Activated naive CD4-positive, alpha-beta T cell treated with anti-CD3 and anti-CD28 coated beads, Interleukin-2, amount 10 ng/mL, durations not matched to agents 7 days and 5 days (primary cell): ENCODE measurements at places on chromosomes 16 and 17.
A peak's percentile ranks its signal among the peaks of the same experiment; 100 is the strongest.

- H3K36me3 ChIP-seq: no peaks in the 10 kb centered on the region
- H3K4me3 ChIP-seq: no peak overlapping the region
- H3K4me1 ChIP-seq: no peaks in the 10 kb centered on the region
- peaks cover 19% of the 10 kb centered on the region for H3K27me3 ChIP-seq
Observed at GRCh38 chr16:50015631-50016030, 9.4 kb upstream of the CNEP1R1 start.

DNA sequence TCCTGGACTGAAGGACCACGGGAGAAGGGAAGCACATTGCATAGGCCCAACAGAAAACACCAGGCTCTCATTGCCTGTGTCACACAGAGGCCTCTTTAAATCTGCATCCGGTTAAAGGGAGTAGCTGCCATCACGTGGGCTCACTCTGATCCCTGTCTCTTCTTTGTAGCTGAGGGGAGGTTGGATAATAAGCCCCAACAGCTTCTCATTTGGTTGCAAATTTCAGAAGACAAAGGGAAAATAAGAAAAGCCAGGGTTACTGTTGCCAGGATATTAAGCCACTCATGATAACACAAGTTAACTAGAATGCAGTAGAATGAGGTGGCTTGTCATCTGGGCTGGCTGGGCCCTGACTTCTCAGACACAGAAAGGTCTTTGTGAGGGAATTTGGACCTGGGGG lies 325.1 kb upstream of the ERCC4 start:
- H3K27ac ChIP-seq: no peak overlapping the region
- H3K4me1 ChIP-seq: no peaks in the 10 kb centered on the region
- no peaks in the 10 kb centered on the region for H3K27me3 ChIP-seq

- DNase-seq: no peak
- no peak overlapping the region for H3K27ac ChIP-seq
- no peaks in the 10 kb centered on the region for H3K36me3 ChIP-seq
- peaks cover 70% of the 10 kb centered on the region for H3K27me3 ChIP-seq
- H3K4me3 ChIP-seq: no peak overlapping the region
Observed at GRCh38 chr17:19270347-19270703, 33.2 kb downstream of the EPN2 start.

GRCh38 chr16:49469311-49469670 lies 95.7 kb downstream of the C16orf78 start:
- H3K27me3 ChIP-seq: peaks cover 32% of the 10 kb centered on the region
- H3K36me3 ChIP-seq: no peaks in the 10 kb centered on the region
- DNase-seq: no peak
- H3K4me3 ChIP-seq: no peak overlapping the region

GRCh38 chr17:36002631-36003030 lies 1.3 kb upstream of the CCL15 start:
- H3K27me3 ChIP-seq: peaks cover 27% of the 10 kb centered on the region
- DNase-seq: no peak
- no peaks in the 10 kb centered on the region for H3K4me1 ChIP-seq
- H3K27ac ChIP-seq: no peak overlapping the region
- H3K4me3 ChIP-seq: no peak overlapping the region

- peaks cover 11% of the 10 kb centered on the region for H3K36me3 ChIP-seq
- no peak overlapping the region for H3K27ac ChIP-seq
- peaks cover 41% of the 10 kb centered on the region for H3K27me3 ChIP-seq
- peaks cover 7% of the 10 kb centered on the region for H3K4me1 ChIP-seq
- no peak overlapping the region for H3K4me3 ChIP-seq
Observed at GRCh38 chr17:39576187-39576586, 31.5 kb downstream of the NEUROD2 start.

DNA sequence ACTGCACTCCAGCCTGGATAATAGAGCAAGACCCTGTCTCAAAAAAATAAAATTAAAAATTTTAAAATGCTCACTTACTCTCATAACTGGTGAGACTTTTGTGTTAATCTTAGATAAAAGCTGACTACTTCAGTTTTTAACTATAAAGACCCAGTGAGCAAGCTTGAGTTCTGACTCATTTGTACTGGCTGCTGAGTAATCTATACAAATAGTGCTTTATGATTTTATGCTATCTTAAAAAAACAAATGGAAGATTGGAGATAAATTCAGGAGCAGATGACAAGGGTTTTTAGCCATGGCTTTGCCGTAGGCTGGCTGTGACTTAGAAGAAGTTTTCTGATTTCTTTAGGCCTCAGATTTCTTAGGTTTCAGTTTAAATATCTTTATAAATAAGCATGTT lies 30.5 kb downstream of the SNTB2 start:
- H3K36me3 ChIP-seq: no peaks in the 10 kb centered on the region
- no peak overlapping the region for H3K4me3 ChIP-seq
- no peaks in the 10 kb centered on the region for H3K4me1 ChIP-seq
- H3K27ac ChIP-seq: no peak overlapping the region

GRCh38 chr16:15552507-15552906 lies 90.4 kb downstream of the MARF1 start:
- H3K4me1 ChIP-seq: no peaks in the 10 kb centered on the region
- no peaks in the 10 kb centered on the region for H3K27me3 ChIP-seq
- DNase-seq: no peak
- no peak overlapping the region for H3K4me3 ChIP-seq
- H3K36me3 ChIP-seq: no peaks in the 10 kb centered on the region
- H3K27ac ChIP-seq: no peak overlapping the region

DNA sequence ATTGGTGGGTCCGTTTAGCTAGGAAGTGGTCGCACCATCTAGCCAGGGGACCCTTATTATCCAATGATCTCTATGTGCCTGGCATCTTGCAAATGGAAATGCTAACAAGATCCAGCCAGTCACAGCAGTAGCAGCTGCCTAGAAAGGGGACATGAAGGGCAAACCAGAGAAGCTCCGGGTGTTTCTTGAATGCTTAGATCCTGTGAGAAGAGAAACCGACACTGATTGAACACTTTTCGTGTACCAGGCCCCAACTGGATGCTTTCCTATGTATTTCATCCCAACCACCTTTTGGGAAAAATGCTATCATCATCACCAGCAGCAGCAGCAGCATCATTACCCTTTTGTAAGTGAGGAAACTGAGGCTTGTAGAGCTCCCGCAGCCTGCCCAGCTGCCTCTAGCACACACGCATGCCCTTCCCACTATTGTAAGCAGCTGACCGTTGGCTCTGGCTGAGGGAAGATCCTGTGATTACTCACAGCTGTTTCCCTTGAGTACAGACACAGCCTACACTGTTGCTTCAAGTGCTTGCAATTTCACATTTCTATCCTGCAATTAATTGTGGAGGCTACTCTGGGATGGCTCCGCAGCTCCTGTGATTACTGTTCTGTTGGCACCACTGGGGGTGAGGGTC lies 180.7 kb upstream of the CACNG5 start:
- peaks cover 19% of the 10 kb centered on the region for H3K4me1 ChIP-seq
- no peak overlapping the region for H3K27ac ChIP-seq
- no peaks in the 10 kb centered on the region for H3K27me3 ChIP-seq
- H3K4me3 ChIP-seq: no peak overlapping the region
- H3K36me3 ChIP-seq: peaks cover 80% of the 10 kb centered on the region
- no peak for DNase-seq

DNA sequence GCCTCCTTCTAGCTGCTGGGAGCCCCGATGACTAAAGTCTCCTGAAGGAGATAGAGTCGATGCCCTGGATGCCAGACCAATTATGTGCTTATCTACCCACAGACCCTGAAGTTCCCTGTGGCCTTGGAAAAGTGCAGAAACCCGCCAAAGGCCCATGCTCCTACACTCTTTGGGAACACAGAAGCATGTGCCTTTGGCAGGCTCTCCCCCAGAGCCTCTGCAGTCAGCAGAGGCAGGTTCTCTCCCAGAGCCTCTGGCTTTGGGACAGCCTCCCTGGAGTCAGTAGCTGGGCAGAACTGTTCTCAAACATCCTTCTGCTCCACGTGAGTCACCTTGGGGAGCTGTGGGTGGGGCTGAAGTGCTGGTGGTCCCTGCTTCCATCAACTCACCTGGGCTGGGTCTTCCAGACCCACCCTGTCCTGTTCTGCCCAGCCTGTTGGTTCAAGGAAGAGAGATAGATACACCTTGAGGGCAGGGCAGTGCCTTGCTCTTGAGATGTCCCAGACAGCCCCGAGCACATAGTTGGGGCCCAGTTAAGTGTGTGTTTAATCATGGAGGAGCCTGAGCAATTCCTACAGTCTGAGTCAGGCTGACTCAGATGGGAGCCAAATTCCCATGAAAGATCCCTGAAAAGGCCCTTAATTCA lies 3.2 kb upstream of the CDK5RAP3 start:
- no peak for DNase-seq
- no peak overlapping the region for H3K27ac ChIP-seq
- H3K4me1 ChIP-seq: peaks cover 23% of the 10 kb centered on the region

- H3K4me3 ChIP-seq: no peak overlapping the region
- H3K27ac ChIP-seq: peak overlapping the region; percentile 33
- H3K27me3 ChIP-seq: no peaks in the 10 kb centered on the region
- peaks cover 31% of the 10 kb centered on the region for H3K36me3 ChIP-seq
Observed at GRCh38 chr17:75839942-75840798, 4.0 kb downstream of the UNC13D start.
